ENCODE measurements at places on chromosomes 4 and X.

GRCh38 chr4:126705266-126705665 lies 927.5 kb upstream of the INTU start:
- peak; percentile 28 for DNase-seq

GRCh38 chr4:68732653-68733466 lies 62.4 kb upstream of the UGT2B15 start:
- DNase-seq = no peak

- DNase-seq = peak; percentile 64
Observed at GRCh38 chr4:163866728-163867315, 372.3 kb downstream of the TMA16 start.

DNA sequence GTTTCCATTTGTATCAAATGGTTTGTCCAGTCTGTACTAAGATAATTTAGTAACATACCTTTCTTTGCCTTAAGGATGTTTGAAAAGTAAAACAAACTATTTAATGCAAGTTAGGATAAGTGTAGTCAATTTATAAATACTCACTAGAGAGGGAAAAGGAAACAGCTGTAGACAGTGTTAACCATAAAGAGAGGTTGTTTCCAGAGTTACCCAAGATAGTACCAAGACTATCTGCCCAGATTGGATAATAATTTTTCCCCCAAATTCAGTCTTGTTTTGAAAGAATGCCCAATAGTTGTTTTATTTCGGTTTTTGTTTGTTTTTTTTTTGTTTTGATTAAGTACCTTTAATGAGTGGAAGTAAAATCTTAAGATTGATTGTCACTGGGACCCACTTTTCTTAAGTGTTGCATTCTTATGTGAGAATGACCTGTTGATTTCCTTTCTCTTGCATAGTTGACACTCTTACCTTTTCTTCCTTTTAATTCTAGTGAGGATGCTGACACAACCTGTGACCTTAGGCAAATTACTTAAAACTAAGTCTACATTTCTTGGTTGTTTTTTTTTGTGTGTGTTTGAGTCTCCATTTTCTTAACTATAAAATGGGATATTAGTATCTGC lies 12.8 kb downstream of the AFF1 start:
- DNase-seq = no peak

- peak; percentile 81 for DNase-seq
Observed at GRCh38 chr4:120071192-120071795, 4.6 kb upstream of the MAD2L1 start.

- no peak for DNase-seq
Observed at GRCh38 chr4:2663275-2663674, 92.9 kb downstream of the TNIP2 start.

- DNase-seq = no peak
Observed at GRCh38 chrX:111465669-111466068, 45.8 kb upstream of the SERTM2 start.

DNA sequence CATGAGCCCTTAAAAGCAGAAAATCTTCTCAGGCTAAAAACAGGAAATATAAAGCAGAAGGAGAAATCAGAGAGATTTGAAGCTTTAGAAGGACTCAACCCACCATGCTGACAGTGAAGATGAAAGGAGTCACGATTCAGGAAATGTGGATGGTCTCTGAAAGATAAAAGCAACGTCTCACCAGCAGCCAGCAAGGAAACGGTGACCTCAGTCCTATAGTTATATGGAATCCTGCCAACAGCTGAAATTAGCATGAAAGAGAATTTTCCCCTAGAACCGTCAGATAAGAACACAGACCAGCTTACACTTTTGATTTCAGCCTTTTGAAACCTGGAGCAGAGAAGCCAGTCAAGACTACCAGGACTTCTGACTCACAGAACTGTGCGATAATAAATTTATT lies 715.7 kb upstream of the HTR2C start:
- no peak for DNase-seq

All from astrocyte of the spinal cord (primary cell).